ENCODE measurements at places on chromosomes 2 and 18.

- no peak for DNase-seq
Measured at GRCh38 chr18:59986139-59986538, 86.3 kb downstream of the PMAIP1 start.

- DNase-seq: no peak
Measured at GRCh38 chr2:237873421-237873831, 14.0 kb downstream of the RAMP1 start.

- DNase-seq: no peak
Measured at GRCh38 chr2:58930537-58930936, 689.4 kb upstream of the FANCL start.

- no peak for DNase-seq
Measured at GRCh38 chr2:20049637-20050036, 1.8 kb downstream of the LAPTM4A start.

GRCh38 chr2:124623560-124623959 lies 598.5 kb downstream of the CNTNAP5 start:
- DNase-seq: no peak

- no peak for DNase-seq
Measured at GRCh38 chr2:169478745-169479256, 493 bp upstream of the BBS5 start.

DNA sequence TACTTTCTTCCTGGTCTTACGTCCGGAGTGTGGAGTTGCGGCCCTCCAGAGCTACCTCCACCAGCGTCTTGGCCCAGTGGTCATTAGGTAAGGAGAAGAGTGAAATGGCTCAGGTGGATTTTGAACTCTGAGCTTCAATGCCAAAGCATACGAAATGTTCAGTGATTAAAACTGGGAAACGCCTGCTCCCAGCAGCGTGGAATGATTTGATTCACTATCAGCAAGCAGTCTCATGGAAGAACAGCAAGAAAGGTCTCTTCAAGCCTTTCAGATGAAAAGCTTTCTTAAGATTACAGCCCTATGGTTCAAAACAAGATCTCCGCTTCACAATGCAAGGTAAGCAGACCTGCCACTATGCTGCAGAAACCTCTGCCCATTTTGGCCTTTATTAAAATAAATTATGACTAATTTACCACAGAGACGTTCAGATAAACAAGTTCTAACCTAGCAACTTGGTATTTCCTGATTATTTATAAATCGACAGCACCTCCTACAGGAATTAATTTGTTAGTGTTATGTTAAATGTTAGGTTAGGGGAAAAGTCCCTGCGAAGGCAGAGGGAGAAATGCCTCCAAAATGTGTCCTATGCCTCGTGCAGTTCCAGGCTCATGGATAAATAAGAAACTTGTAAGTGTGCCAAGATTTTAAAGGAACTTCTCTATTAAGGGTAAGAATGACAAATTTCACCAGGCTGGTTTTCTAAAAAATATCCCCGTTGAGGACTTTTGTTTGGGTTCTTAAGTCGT lies 10.1 kb downstream of the SP9 start:
- DNase-seq: no peak

- no peak for DNase-seq
Measured at GRCh38 chr18:46877329-46877987, 39.8 kb downstream of the PIAS2 start.

GRCh38 chr18:11119550-11119949 lies 29.8 kb downstream of the PIEZO2 start:
- DNase-seq: no peak

DNA sequence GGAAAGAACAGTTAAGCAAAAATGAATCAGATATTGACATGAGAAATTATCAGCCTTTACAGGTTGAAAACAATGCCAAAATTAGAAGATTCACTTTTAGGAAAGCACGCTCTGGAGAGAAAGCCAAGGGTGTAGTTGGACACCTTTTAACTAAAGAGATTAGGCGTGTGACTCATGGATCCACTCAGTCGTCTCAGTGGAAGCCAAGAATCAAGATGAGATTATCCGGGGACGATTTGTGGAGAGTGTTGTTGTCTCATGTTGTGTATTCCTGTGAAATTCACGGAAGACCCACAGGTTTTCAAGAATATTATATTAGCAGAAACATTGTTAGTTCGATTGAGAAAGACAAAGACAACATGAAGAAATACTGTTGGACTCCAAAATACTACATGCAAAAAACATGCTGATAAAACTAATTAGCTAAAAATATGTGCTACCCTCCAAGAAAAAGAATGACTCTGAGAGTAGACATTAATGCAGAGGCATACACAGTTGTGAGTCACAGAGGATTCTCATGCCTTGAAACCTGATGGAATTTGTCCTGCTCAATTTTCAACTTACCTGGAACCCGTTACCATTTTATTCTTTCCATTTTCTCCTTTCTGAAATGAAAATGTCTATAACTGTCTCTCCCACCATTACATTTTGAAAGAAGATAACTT lies 192.1 kb upstream of the RND3 start:
- DNase-seq: no peak

DNA sequence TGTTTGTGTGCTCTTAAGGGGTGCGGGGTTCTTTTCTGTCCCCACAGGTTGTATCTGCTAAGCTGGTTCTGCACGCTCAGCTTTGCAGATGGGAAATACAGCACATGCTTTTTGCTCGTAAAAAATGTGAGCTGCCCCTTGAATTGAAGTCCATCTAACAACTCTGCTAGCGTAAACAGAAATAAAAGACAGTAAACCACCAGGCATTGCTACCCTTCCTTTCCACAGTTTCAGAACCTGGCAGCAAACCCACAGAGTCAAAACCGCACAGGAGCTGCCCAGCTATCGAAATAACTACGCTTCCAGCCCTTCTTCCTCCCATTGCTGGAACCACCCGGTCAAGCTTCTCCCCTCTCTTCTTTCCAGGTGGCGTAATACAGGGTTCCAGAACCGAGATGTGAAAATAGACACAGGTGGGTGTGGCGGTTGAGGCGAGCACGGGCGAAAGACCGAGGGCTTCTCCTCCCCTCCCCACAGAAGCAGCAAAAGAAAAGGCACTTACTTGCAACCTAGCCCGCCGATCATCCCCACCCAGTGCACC lies 479 bp downstream of the SCN9A start:
- no peak for DNase-seq

GRCh38 chr18:67358947-67359346 lies 157.6 kb downstream of the DSEL start:
- no peak for DNase-seq

GRCh38 chr2:182717816-182718215 lies 1.8 kb downstream of the DNAJC10 start:
- no peak for DNase-seq
